Dermis microvascular lymphatic vessel endothelial cell (primary cell): ENCODE measurements at places on chromosomes 3 and 15.
A peak's percentile ranks its signal among the peaks of the same experiment; 100 is the strongest.

DNA sequence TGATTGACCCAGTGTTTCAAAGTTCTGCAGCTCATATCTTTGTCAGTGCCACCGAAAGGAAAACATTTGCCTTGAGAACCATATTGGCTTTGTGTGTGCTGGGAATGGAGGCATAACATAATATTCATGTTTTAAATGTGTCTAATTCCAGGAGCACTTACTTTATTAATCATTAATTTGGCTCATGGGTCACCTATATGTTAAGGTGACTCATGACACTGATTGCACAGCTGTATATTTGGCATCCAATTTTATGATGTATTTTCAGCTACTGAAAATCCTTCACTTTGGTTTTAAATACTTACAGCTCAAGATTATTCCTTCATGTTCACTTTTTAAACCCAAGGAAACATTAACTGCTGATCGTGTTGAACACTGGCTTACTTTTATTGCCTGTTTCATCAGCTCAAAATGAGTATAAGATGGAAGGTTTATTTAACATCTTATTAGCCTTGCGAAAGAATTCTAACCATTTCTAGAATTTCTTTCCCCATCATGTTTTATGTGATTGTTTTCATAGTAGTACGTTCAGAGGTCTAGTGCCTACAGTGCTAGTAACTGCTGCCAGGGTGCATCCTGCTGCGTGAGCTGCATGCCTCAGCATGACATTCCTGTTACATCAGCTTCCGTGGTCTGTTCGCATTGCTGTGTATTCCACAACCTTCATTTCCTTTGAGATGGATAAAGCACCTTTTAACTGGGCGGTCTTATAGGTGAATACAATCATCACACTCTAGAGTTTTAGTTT, 63.7 kb downstream of the LRCH3 start:
- peak; percentile 85 for DNase-seq

DNA sequence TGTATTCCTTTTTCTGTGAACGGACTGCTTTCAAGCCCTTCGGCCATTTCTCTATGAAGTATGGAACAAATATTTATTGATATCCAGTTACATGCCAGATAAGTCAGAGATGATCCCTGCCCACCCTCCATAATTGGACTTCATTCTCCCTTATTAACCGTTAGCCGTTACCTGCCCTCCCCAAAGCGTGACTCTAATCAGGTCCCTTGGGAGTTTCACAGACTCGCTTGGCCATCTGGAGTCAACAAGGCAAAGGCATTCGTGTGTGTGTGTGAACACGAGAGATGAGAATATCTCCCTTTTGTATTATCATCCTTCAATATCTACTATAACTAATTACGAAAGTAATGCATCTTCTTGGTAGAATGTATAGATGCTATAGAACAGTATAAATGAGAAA, 314.5 kb downstream of the TLE3 start:
- no peak for DNase-seq

DNA sequence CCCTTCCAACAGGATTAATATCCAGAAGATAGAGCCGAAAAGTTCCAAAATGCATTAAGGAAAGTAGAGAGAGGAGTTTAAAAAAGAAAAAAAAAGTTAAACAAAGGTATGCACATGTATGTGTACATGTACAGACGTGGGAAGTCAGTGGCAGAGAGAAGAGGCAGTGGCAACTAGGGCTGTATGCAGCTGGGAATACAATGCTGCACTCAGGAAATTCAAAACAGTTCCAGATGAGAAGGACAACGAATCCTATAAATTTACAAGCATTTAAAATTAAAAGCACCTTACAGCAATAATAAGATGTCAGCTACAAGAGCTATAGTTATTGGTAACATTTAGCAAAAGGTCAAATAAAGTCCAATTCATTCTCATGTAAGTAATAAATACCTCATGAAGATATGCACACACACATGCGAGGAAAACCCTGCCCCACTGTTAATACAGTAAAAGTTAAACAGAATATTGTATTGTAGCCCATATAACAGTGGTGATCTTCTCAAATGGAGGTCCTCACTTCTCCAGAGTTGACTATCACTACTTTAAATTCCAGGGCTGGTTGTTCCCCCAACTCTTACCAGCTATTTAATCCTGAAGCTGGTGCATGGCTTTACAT, 18.2 kb downstream of the MRPL3 start:
- DNase-seq = no peak

DNA sequence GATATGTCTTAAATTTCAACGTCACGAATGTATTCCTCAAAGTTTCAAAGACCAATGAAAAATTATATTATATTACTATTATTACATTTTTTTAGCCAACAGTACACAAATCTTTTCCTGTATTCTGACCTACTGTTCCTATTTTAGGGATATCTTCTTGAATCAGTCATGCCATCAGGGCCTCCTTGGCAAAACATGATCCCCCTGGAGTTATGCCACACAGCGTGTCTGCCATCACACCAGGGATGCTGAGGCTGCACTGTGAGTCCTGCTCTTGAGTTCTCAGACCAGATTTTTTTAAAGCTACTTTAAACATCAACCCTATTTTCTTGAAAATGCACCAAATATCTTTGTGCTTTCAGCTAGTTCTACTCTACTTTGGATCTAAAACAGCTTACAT, 425.9 kb upstream of the ZNF385D start:
- DNase-seq = no peak

- DNase-seq = peak; percentile 29
These were observed 63.6 kb downstream of the SMAD6 start for GRCh38 chr15:66765478-66766281.

DNA sequence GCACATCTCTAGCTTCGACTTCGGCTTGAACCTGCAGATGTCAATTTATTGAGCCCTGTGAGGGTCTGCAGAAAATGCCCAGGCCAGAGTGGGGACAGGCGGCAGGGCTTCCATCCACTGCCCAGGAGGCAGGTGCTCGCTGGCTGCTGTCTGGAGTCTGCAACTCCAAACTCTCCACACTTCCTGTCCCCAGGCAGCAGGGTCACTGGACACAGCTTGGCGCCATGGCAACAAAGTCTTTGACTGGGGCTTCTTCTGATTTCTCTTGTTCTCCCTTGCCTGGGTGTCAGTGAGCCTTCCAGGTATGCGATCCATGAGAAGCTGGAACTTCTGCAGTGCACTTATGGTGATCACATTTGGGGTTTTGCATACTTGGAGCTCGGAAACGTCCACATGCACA, 33.5 kb downstream of the SV2B start:
- no peak for DNase-seq

DNA sequence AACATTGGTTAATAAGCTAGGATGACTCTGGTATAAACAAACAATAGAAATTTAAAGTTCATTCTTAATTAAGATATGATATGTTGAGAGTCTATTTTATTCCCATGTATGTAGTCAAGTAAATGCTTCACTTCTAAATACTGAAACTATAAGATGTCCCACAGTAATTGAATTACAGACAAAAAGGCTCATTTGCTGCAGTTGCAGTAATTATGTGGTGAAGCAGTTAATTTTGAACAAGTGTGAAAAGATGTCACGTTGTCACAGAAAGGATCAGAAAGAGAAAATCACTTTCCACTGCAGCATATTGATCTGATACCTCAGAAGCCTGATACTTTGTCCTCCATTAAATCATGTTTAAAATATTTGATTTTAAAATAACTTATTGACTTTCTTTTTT, 159.8 kb downstream of the BBX start:
- no peak for DNase-seq

DNA sequence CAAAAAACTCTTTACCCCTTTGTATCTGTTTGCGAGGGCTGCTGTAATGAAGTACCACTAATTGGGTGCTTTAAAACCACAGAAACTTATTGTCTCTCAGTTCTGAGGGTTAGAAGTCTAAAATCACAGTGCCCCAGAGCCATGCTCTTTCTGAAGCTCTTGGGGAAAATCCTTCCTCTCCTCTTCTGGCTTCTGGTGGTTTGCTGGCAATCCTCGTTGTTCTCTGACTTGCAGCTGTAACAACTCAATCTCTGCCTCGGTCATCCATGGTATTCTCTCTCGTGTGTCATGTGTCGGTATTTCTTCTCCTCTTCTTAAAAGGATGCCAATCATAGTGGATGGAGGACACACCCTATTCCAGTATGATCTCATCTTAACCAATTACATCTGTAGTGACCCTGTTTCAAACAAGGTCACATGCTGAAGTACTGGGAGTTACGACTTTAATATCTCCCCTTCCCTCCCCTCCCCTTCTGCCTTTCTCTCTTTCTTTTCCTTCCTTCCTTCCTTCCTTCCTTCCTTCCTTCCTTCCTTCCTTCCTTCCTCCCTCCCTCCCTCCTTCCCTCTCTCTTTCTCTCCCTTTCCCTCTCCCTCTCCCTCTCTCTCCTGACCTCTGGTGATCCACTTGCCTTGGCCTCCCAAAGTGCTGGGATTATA, 6.5 kb upstream of the ARL8B start:
- DNase-seq = no peak

DNA sequence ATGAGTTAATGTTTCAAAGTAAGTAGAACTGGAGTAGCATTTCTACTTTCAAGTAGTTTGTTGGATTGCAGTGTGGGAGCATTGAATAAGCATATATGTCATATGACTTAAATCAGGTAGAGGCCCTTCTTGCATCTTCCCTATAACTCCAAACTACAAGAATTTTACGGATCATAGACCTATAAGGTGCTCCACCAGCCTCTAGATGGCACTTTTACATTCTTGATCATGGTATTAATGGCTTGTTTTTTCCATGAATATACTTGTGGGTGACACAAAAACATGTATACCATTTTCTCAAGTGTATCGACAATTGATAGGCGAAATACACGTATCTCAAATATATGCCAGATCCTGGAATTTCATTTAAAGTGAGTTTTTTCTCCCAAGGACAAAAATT, 311.1 kb downstream of the ZPLD1 start:
- no peak for DNase-seq

DNA sequence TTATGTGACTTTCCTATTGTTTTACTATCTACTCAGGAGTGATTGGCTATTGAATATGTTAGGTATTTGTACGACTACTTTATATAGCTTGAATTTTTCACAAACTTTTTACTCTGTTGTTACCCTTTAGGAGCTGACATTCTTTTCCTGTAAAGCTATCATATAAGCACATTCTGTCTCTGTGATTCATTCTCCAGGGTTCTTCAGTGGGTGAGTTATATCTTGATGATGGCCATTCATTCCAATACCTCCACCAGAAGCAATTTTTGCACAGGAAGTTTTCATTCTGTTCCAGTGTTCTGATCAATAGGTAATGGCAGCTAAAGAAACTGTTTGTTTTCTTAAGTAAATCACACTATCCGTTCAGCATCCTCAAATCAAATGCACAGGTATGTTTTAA, 10.1 kb upstream of the CAPN3 start:
- DNase-seq = no peak
